T-helper 17 cell (primary cell): ENCODE measurements at places on chromosomes 7 and 10.

GRCh38 chr7:142356166-142356565 lies 98.3 kb upstream of the PRSS58 start:
- peaks cover 22% of the 10 kb centered on the region for H3K4me1 ChIP-seq
- H3K27me3 ChIP-seq, result peaks cover 1% of the 10 kb centered on the region
- H3K27ac ChIP-seq, result no peak overlapping the region
- no peaks in the 10 kb centered on the region for H3K36me3 ChIP-seq

- H3K27ac ChIP-seq, result no peak overlapping the region
- no peak for DNase-seq
- no peaks in the 10 kb centered on the region for H3K36me3 ChIP-seq
- no peaks in the 10 kb centered on the region for H3K27me3 ChIP-seq
Measured at GRCh38 chr7:91319351-91319750, 55.1 kb downstream of the FZD1 start.

DNA sequence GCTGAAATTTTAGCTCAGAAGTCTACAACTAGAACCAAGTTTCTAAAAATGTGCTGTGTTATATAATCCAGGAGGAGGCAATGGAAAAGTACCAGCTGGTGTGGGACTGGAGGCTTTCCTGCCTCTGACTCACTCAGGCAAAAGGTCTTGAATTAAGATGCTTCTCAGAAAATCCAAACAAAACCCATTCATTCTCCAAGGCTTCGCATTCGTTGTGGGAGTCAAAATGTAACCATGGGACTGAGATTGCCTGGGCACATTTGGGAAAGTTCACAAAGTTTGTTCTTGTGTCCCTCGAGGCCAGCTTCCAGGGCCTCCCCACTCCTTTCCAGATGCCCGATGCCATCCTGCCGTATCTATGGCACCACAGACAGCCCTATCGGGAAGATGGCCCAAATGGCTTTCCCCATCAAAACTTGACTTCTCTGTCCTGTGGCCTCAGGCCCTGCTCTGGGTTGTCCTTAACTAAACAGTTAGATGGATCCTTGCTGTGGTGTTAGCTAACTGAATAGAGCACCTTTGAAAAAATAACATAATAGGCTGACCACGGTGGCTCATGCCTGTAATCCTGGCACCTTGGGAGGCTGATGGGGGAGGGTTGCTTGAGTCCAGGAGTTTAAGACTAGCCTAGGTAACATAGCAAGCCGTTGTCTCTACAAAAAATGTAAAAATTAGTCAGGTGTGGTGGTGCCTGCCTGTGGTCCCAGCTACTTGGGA lies 180.5 kb downstream of the PFKFB3 start:
- H3K27ac ChIP-seq, result no peak overlapping the region
- peaks cover 12% of the 10 kb centered on the region for H3K4me1 ChIP-seq
- no peak for DNase-seq
- H3K27me3 ChIP-seq, result no peaks in the 10 kb centered on the region

GRCh38 chr7:33941418-33941817 lies 36.1 kb downstream of the BMPER start:
- H3K27me3 ChIP-seq, result peaks cover 17% of the 10 kb centered on the region
- peaks cover 4% of the 10 kb centered on the region for H3K4me1 ChIP-seq
- H3K4me3 ChIP-seq, result no peak overlapping the region

GRCh38 chr10:14072541-14072940 lies 258.2 kb downstream of the FRMD4A start:
- no peaks in the 10 kb centered on the region for H3K4me1 ChIP-seq
- H3K27ac ChIP-seq, result no peak overlapping the region
- peaks cover 32% of the 10 kb centered on the region for H3K27me3 ChIP-seq
- H3K4me3 ChIP-seq, result no peak overlapping the region
- H3K36me3 ChIP-seq, result peaks cover 2% of the 10 kb centered on the region

GRCh38 chr10:128630787-128631252 lies 504.6 kb upstream of the MKI67 start:
- peaks cover 36% of the 10 kb centered on the region for H3K27me3 ChIP-seq
- no peaks in the 10 kb centered on the region for H3K4me1 ChIP-seq
- no peaks in the 10 kb centered on the region for H3K36me3 ChIP-seq
- DNase-seq, result no peak
- H3K4me3 ChIP-seq, result no peak overlapping the region

GRCh38 chr10:28807760-28808613 lies 130.7 kb downstream of the BAMBI start:
- H3K27ac ChIP-seq, result no peak overlapping the region
- H3K36me3 ChIP-seq, result peaks cover 3% of the 10 kb centered on the region
- DNase-seq, result no peak
- H3K4me3 ChIP-seq, result no peak overlapping the region
- peaks cover 67% of the 10 kb centered on the region for H3K27me3 ChIP-seq
- H3K4me1 ChIP-seq, result peaks cover 3% of the 10 kb centered on the region

DNA sequence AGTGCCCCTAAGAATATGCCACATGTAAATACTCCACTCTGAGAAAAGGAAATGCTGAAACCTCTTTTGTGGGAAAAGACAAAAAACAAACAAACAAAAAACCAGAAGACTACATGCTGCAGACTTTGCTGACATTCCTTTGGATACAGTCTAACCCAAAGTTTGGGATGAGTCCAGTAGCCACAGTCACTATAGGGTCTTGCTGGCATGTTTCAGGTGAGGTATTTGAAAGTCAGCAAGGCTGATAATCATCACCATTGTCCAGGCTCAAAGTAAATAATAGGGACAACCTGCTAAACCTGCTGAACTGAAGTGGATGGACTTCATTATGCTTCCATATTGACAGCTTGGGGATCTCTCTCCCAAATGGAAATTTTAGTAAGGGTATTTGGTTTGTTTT lies 1087.0 kb upstream of the LRRTM3 start:
- H3K27me3 ChIP-seq, result no peaks in the 10 kb centered on the region
- H3K27ac ChIP-seq, result no peak overlapping the region

DNA sequence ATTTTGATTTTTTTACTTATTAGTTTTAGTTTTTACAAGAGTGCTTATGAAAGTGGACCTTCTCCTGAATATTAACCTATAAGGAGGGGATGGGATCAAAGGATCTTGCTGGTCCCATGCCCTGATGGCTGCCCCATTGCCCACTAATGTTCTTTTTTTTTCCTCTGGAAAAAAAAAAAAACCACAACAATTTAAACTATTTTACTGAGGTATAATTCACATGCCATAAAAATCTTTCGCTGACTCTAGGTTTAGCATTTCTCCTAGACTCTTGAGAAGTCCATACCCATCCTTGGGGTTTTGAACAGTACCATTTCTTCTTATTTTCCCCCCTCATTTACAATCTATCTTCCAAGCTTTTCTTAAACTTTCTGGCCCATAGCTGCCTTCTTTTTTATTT lies 481.8 kb downstream of the TFEC start:
- no peaks in the 10 kb centered on the region for H3K27me3 ChIP-seq
- H3K4me1 ChIP-seq, result no peaks in the 10 kb centered on the region
- no peak overlapping the region for H3K27ac ChIP-seq
- no peaks in the 10 kb centered on the region for H3K36me3 ChIP-seq

GRCh38 chr10:22669163-22669711 lies 45.1 kb downstream of the PIP4K2A start:
- peaks cover 56% of the 10 kb centered on the region for H3K4me1 ChIP-seq
- H3K4me3 ChIP-seq, result peak overlapping the region; percentile 78
- no peaks in the 10 kb centered on the region for H3K27me3 ChIP-seq

DNA sequence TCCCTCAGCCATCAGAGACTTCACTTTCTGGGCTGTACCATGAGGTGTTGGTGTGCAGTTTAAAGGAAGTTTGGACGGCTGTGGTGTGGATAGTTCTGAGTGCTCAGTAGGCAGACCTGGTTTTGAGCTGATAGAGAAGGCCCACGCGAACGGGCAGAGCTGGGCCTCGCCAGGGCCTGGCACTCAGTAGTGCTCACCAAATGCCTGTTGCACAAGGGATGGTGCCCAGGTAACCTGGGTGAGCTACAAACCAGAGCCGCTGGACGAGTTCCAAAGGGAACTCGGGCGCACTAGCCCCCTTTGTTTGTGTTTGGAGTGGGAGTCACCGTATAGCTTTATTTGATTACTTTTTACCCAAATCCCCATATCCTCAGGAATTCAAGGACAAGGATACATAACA lies 95.5 kb downstream of the LHPP start:
- no peak for DNase-seq
- no peaks in the 10 kb centered on the region for H3K27me3 ChIP-seq
- no peak overlapping the region for H3K27ac ChIP-seq
- H3K4me1 ChIP-seq, result no peaks in the 10 kb centered on the region

- no peaks in the 10 kb centered on the region for H3K27me3 ChIP-seq
- no peak for DNase-seq
- H3K27ac ChIP-seq, result peak overlapping the region; percentile 74
- H3K4me3 ChIP-seq, result no peak overlapping the region
- peaks cover 9% of the 10 kb centered on the region for H3K36me3 ChIP-seq
- peaks cover 34% of the 10 kb centered on the region for H3K4me1 ChIP-seq
Measured at GRCh38 chr7:45048748-45049147, 40.0 kb downstream of the NACAD start.

DNA sequence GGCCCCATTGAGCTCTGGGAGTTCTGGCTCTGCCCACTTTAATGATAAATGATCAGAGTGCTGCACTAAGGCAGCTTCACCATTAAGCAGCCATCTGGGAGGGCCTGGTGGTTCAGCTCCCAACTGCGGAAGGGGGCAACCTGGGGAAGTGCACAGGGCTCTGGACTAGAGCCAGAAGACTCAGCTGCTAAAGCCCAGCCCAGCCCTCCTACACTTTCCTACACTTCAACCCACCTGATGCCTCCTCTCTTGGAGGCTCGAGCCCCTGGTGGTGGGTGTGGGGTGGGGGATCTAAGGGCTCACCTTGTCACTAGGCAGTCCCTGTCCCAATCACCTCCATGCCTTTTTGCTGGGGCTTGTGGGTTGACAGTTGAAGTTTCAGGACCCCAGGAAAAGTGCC lies 60.6 kb upstream of the ANTXRL start:
- peaks cover 13% of the 10 kb centered on the region for H3K4me1 ChIP-seq
- no peak overlapping the region for H3K4me3 ChIP-seq
- no peaks in the 10 kb centered on the region for H3K27me3 ChIP-seq

- no peaks in the 10 kb centered on the region for H3K4me1 ChIP-seq
- H3K36me3 ChIP-seq, result no peaks in the 10 kb centered on the region
- peaks cover 19% of the 10 kb centered on the region for H3K27me3 ChIP-seq
- DNase-seq, result no peak
Measured at GRCh38 chr10:80264081-80265056, 25.1 kb downstream of the MAT1A start.

DNA sequence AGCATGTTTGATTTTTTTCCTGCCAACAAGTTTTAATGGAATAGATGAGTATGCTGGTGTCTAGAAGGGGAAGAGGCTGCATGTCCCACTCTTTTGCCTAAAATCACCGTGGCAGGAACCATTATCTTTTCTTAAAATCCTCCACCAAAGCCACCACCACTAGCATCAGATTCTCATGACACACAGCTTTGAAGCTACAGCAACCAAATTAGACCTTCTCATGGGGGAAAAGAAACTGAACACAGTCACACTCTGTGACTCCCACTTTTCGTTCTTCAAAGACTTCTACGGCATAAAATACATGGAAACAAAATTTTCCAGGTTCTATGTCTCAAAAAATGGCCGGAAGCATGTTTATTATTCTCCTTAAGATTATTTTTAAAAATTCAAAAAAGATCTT lies 81.8 kb downstream of the SGMS1 start:
- H3K27ac ChIP-seq, result peak overlapping the region; percentile 2
- peaks cover 57% of the 10 kb centered on the region for H3K4me1 ChIP-seq
- no peaks in the 10 kb centered on the region for H3K36me3 ChIP-seq
- H3K4me3 ChIP-seq, result no peak overlapping the region
- no peak for DNase-seq

GRCh38 chr7:131859147-131859821 lies 302.9 kb upstream of the PODXL start:
- peaks cover 21% of the 10 kb centered on the region for H3K27me3 ChIP-seq
- H3K27ac ChIP-seq, result no peak overlapping the region
- DNase-seq, result no peak
- H3K4me3 ChIP-seq, result no peak overlapping the region
- H3K36me3 ChIP-seq, result no peaks in the 10 kb centered on the region

GRCh38 chr10:22658745-22659410 lies 55.5 kb downstream of the PIP4K2A start:
- H3K4me1 ChIP-seq, result peaks cover 73% of the 10 kb centered on the region
- H3K27ac ChIP-seq, result peak overlapping the region; percentile 99
- no peaks in the 10 kb centered on the region for H3K36me3 ChIP-seq
- DNase-seq, result no peak
- H3K4me3 ChIP-seq, result no peak overlapping the region
- no peaks in the 10 kb centered on the region for H3K27me3 ChIP-seq

DNA sequence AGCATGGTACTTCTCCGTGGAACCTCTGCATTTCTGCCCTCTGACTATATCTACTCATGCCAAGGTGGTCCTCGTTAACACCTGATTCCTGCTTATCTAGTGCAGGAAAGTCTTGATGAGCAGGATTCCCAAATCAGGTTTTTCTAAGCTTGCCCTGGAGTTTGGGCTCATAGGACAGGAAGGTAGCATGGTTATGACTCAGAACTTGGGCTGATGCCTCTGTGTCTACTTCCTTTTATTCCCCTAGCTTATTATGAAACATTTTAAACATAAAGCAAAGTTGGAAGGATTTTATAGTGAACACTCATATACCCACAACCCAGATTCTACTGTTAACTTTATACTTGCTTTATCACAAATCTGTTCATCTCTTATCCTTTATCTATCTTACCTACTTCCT lies 5.6 kb downstream of the SUFU start:
- DNase-seq, result no peak
- no peaks in the 10 kb centered on the region for H3K27me3 ChIP-seq
- H3K4me1 ChIP-seq, result peaks cover 34% of the 10 kb centered on the region
- no peak overlapping the region for H3K4me3 ChIP-seq
- H3K36me3 ChIP-seq, result no peaks in the 10 kb centered on the region

DNA sequence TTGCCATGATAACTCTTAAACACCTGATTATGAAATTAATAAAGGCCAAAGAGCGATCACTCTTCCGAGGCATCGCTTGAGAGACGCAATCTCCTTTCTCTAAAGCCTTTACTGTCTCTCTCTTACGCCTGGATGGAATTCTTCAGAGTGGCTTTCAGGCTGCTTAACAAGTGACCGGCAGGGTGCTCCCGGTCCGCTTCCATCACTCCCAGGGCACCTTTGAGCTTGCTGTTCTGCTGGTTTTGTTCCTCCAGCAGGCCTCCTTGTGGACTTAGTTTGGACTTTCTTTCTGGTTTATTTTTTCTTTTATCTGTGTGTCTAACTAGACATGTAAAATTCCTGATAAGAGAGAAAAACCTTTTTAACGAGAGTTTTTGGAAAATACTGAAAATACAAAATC lies 60.9 kb downstream of the MRPL32 start:
- H3K36me3 ChIP-seq, result no peaks in the 10 kb centered on the region
- peaks cover 39% of the 10 kb centered on the region for H3K27me3 ChIP-seq
- no peak overlapping the region for H3K27ac ChIP-seq
- no peak overlapping the region for H3K4me3 ChIP-seq
- no peak for DNase-seq
- H3K4me1 ChIP-seq, result no peaks in the 10 kb centered on the region

- no peaks in the 10 kb centered on the region for H3K36me3 ChIP-seq
- H3K27me3 ChIP-seq, result peaks cover 6% of the 10 kb centered on the region
- H3K4me1 ChIP-seq, result no peaks in the 10 kb centered on the region
- no peak overlapping the region for H3K27ac ChIP-seq
- H3K4me3 ChIP-seq, result no peak overlapping the region
Measured at GRCh38 chr7:47380325-47381133, 201.4 kb downstream of the TNS3 start.

GRCh38 chr7:47588704-47589225 lies 6.9 kb upstream of the TNS3 start:
- H3K27ac ChIP-seq, result no peak overlapping the region
- DNase-seq, result no peak
- H3K36me3 ChIP-seq, result no peaks in the 10 kb centered on the region
- no peak overlapping the region for H3K4me3 ChIP-seq
